ENCODE measurements at places on chromosomes 4 and X.

- no peak for DNase-seq
These were observed 1238.3 kb downstream of the TECRL start for GRCh38 chr4:63170923-63171322.

- DNase-seq, result no peak
These were observed 230.6 kb upstream of the CPEB2 start for GRCh38 chr4:14771504-14772175.

DNA sequence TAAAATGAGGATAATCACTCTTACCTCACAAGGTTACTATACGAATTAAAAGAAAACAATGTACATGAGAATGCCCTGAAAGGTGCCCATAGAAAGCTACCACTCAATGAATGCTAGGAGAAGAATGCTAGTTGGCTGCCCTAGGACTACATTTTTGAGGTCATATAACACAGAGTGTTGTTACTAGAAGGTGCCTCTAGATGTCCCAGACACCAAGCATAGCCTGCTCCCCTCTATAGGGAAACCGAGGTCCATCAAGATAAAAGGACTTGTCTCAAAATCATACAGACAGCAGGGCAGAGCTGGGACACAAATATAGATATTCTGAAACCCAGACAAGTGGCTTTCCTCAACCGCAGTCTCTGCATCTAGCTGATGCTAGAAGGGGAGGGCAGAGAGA is 147.0 kb upstream of the ARHGEF9 start:
- DNase-seq, result no peak

- no peak for DNase-seq
These were observed 55.4 kb upstream of the RASGEF1B start for GRCh38 chr4:81527115-81527514.

DNA sequence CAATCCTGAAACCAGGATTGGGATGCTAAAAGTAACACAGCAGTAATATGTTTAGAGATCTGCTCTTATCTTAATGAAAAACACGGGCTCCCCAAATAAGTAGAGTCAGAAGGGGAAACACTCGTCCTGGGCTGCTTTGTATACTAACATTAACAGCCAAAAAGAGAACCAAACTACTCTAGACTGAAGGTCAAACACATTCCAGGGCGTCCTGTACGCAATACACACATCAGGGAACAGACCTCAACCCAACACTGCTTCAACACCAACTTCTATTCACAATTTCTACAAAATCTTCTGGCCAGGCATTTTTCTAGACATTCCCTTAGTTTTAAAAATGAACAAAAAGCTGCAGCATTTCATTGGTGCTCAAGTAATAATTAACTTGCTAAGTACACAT is 21.4 kb downstream of the FAT1 start:
- DNase-seq, result no peak

DNA sequence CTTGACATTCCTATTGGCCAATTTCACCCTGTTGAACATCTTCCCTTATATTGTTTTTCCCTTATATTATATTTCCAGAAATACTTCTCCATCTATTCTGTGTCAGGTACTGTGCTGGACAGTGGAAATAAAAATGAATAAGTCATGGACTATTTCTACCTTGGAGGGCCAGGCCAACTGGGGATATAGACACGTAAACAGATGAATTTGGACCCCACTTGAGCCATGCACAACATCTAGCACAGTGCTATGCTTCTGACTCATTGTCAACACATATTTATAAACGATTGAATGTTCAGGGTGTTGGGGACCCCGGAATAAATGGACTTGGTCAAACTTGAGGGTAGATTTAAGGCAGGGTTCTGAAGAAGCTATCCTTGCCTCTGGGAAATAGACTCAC is 111.1 kb downstream of the ANK2 start:
- DNase-seq, result no peak

- peak; percentile 9 for DNase-seq
These were observed 240.2 kb upstream of the F9 start for GRCh38 chrX:139290310-139290709.

DNA sequence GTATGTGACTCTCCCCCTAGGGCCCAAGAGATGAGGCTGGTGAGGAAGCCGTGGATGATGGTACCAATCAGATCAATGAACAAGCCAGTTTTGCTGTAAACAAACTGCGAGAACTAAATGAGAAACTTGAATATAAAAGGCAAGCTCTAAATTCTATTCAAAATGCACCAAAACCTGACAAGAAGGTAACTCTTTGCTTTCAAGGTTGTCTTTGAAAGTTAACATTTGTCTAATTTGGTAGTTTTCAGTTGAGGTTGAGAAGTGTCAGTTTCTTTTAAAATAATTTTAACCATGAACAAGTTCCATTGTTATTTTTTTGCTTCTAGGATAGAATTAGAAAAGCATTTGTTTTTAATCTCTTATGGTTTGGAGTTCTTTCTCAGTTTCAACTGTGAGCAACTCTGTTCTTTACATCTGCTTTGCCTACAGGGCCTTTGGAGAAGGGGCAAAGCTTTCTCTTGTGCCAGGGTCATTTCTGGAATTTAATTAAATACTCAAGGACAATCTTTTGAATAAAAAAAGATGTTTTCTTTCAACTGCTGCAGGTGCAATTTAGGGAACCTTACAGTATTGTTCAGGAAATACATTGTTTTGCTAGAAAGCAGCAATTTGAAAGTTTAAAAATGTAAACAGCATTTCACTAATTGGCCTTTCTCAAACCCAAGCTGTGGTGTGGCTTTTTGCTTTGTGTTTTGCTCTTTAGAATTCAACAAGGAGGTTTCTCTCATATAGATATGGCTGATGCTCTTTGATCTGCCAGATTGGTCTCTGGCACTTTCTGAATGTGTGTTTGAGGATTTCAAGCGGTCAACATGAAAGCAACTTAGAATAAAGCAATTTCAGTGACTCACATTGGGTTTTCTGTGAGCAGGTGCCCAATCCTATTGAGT is 62.9 kb downstream of the LRP2BP start:
- DNase-seq, result no peak

- DNase-seq, result peak; percentile 44
These were observed 47.4 kb upstream of the HOPX start for GRCh38 chr4:56728512-56728911.

DNA sequence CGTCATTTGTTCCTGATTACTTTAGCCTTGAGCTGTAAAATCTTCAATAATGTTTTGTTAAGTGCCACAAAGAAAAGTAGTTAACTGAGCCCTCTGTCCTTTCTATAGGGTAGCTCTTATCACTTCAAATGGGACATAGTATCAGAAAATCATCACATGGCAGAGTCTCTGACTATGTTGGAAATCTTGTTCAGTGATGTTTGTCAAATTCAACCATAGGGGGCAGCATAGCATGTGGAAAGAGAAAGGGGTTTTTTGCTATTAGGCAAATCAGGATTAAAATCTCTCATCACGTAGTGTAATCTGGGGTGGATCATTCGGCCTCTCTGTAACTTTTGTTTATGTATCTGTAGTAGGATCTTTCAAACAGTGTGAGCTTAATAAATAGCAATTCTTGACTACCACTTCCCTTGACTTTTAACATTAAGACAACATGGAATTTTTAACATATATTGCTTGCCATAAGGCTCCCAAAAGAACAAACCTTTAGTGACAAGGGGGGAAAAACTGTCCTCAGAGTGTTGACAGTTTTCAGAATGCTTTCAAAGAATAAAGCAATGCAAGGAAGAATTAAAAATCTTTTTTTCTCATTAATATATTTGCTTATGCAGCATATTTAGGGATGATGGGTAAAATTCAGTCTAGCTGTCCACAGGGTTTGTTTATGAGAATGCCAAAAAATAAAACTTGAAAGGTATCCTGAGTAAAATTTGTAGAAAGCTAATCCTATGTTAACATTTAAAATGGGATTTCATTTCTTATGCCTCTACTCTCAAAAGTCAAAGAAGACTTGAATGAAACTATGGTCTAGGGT is 127.2 kb downstream of the FBXW7 start:
- DNase-seq, result peak; percentile 5

DNA sequence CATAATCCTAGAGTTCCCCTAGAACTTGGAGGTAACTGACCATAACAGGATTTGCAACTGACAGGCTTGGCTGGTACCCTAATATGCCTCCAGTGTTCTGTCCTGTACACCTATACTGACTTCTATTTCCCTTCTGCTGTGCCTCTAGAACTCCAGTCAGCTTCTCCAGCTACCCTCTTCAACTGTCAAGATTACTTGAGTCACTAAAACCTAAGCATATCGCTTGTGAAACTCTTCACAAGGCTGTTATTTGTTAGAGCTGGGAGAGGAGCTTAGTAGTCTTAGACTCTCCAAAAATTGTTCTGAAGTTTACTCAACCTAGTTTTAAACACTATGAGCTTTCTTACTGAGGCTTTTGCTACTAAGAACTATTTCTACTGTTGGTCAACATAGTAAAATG is 52.0 kb downstream of the CCNG2 start:
- no peak for DNase-seq

- DNase-seq, result no peak
These were observed 10.0 kb downstream of the GPR82 start for GRCh38 chrX:41733939-41734338.

- DNase-seq, result no peak
These were observed 73.3 kb downstream of the TMEM131L start for GRCh38 chr4:153539422-153539821.

DNA sequence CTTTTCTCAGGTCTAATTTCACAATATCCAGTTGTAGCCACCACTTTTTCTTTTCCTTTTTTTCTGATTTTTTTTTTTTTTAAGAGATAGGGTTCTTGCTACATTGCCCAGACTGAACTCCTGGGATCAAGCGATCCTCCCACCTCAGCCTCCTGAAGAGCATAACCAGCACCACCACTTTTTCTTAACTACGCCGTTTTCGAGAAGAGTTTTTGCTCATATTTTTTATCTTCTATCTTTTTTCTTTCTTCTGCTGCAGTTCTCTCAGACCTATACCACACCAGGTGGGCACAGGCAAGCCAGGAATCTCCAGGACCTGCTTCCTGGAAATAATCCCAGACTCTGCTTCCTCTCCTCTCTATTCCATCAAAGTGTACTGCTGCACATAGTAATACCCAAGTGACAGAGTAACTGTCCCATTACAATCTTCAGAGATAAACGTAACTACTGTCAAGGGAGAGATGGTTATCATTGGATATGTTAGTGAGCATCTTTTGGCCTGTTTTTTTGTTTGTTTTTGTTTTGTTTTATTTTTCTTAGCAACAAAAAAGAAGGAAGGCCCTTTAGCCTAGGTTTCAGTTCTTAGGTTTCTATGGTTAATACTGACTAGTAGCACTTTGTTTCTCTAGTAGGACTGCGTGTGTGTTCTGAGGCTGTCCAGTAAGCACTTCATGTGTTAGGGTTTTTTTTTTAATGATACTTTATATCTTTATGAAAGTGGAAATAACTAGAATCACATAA is 59.2 kb upstream of the TXK start:
- no peak for DNase-seq

DNA sequence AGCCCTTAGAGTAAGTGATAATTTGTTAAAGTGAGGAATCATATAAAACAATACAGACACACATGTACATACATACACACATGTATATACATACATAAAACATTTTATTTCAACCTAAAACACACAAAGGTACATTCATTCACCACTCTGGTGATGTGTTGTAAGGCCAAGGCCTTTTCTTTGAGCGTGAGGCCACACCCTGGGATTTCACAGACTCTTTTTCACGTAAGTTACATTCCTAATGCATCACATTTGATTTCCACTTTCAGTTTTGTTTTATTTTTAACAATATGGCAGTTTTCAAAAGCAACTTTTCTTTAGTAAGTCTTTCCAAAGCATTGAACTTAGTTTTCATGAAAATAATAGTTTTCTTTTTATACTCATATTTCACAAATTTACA is 170.7 kb downstream of the COL4A6 start:
- no peak for DNase-seq

GRCh38 chr4:169050881-169051760 is 41.1 kb upstream of the CBR4 start:
- DNase-seq, result no peak

- DNase-seq, result no peak
These were observed 101.3 kb downstream of the RPA4 start for GRCh38 chrX:96985046-96985445.

GRCh38 chrX:40213092-40213491 is 115.3 kb upstream of the BCOR start:
- DNase-seq, result no peak

- DNase-seq, result no peak
These were observed 109.3 kb downstream of the ADRA2C start for GRCh38 chr4:3875466-3875865.

DNA sequence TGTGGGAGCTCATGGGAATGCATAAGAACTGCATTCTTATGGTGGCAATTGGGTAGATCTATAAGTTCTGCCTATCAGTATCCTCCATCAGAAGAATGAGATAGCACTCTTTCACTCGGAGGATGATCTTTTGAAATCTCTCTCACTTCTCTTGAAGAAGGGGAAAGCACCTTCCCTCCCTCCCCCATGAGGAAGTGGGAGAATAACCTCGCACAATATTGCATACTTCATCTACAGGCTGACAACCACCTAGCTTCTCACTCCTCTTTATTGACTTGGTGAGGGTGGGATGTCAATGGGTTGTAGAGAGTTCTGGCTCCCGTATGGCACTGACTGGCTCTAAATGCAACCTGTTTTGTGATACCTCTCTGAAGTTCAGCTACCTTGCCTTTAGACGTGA is 146.7 kb upstream of the SPOCK3 start:
- no peak for DNase-seq

GRCh38 chr4:140243278-140243753 is 89.3 kb upstream of the MAML3 start:
- DNase-seq, result no peak

DNA sequence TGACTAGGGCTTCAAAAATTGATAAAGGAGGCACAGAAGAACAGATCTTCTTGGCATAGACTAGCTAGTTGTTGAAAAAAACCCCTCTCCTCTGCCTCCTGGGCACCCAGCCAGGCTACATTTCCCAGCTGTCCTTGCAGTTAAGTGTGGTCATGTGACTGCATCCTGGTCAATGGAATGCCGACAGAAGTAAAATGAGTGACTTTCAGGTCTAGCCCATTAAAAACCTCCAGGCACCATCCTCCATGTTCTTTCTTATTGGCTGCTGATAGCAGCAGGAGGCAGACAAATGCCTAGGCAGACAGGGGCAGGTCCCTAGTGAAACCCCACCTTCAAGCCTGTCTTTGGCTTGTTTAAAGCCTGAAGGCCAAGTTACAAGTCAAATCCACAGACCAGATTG is 35.3 kb downstream of the ATXN3L start:
- no peak for DNase-seq

GRCh38 chrX:47572773-47573340 is 9.4 kb upstream of the TIMP1 start:
- DNase-seq, result no peak

DNA sequence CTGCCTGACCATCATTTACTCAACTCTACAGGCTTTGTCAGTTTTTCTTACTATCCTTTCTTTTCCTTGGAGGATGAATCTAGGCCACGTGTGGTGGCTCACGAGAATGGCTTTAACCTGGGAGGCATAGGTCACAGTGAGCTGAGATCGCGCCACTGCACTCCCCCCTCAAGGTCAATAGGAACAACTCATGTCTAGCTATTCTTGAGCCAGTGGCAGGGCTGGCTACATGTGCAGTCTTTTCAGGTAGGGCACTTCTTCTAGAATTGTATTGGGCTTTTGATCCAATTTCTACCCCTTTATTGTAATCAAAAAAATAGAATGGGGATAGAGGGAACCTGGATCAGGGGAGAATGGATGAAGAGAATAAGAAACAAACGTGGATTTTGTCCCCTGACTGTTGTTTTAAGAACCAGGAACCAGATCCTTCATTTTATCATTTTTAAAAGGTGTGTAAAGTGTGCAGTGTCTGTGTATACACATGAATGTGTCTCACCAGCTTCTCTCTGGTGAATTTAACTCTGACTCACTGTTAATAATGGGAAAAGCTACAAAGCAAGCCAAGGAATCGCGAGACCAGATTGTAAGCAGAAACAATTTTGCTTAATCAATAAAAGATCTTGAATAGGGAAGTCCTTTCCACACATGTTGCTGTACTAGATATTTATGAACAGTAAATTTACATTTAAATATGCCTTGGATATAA is 283.9 kb upstream of the GPC4 start:
- no peak for DNase-seq
